ENCODE measurements at places on chromosomes 1 and 21.

DNA sequence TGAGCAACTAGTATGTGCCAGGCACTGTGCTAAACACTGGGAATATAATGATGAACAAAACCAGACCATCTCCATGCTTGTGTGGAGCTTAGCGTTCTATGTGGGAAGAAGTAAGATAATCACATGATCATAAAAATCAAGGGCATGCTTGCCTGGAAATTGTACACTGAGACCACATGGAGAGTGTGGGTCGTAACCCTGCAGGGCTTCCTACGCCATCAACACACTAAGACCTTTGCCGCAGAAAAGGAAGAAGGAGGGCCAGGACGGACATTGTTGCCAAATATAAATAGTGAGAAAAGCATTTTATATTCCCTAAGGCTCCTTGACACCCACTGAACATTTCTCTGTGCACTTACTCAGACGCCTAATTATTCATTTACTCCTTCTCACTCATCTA lies 388.1 kb upstream of the VAMP3 start:
- no peak for DNase-seq

DNA sequence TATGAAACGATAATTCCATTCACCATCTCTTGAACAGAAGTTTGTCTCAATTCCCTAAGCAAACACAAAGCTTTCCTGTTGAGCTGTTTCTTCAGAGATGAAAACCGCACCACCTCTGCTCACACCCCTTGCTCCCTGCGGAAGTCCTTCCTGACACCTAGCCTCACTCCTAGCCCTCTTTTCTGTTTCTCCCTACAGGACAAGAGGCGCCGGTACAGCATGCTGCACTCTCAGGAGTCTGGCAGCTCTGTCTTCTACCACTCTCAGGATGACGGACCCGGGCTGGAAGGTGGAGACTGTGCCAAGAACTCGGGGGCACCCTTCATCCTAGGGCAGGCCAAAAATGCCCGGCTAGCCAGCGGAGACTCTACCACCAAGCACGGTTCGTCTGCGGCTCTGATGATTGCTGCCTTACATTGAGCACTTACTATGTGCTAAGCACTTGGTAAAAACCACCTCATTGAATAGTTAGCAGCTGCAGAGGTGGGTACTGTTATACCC lies 45.5 kb downstream of the VWA5B1 start:
- no peak for DNase-seq

- no peak for DNase-seq
These were observed 3.1 kb downstream of the SLC41A1 start for GRCh38 chr1:205809942-205810345.

DNA sequence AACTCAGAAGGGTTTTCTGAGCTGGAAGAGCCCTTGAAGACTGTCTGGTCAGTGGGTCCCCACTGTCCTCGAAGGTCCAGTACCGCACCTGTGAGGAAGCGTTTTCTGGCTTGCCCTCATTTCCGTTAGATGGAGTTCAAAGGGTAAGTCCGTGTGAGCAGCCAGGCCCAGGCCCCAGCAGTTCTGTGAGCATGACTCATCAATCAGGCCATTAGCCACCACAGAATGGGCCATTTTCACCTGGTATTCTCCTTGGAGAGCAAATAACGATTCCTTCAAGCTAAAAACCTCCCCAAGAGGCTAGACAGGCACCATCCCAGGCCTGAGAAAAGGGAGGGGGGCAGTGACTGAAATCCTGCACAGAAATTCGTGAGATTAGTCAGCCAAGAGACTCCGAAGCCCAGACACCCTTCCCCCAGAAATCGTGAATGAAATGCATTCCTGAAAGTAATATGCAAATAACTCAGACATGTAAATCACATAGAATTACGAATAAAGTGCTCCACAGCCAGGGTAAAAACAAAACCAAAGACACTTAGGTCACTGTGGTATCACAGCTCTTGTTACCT lies 66.0 kb downstream of the BCAR3 start:
- DNase-seq = no peak

DNA sequence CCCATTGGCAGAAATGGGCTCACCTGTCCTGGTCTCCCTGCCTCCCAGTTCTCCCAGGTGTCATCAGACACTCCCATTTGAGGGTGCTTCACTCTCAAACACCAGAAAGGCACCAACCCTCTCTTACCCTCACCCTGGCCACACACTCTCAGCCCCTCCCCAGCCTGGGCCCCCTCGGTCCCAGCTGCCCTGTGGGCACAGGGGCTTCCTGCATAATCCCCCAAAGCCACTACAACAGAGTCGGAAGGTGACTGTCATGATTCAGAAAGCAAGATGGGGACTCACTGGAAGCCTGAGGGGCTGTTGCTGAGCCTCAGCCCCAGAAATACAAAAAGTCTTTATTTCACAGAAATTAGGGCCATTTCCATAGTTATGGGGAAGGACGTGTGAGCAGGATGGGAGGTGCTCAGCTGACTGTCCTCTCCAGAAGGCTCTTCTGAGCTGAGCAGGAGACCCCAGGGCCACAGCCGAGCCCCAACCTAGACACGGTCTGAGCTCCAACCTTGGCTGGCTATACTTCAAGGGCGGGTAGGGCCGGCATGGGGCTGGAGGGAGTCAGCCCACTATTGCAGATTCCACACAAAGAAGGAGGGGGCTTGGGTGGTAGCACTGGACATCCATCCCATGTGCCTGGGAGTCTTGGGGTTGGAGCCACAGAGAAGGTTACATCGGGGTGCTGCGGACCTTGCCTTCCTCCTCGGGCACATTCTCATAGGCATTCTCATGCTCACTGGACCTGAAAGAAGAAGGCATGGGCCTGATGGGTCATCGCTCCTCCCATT lies 6.3 kb downstream of the PDZK1IP1 start:
- DNase-seq = no peak

GRCh38 chr1:30405631-30406212 lies 317.7 kb downstream of the MATN1 start:
- DNase-seq = no peak
